ENCODE measurements at places on chromosomes 2 and 18.

DNA sequence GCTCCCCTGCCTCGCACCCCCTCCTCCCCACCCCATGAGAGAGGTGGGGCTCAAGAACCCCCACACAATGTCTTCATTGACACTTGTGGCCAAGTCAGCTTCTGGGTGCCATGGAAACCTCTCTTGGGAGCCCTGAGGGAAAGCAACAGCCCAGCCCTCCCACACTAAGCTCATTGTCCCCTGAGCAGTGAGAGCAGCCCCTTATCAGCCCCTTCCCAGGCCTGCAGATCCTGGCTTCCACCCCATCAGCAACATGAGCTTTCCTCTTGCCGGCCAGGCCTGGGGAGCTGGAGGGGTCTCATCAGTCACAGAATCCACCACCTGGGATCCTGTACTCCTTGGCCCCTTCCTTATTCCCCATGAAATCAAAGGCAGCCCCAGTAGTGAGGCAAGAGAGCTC lies 107.8 kb upstream of the ST3GAL5 start:
- no peak for DNase-seq

- DNase-seq: no peak
These were observed 36.2 kb downstream of the LCT start for GRCh38 chr2:135800513-135801460.

- no peak for DNase-seq
These were observed 741.2 kb downstream of the NRXN1 start for GRCh38 chr2:50290718-50291117.

GRCh38 chr2:233453916-233454315 lies 99.6 kb downstream of the DGKD start:
- DNase-seq: no peak

DNA sequence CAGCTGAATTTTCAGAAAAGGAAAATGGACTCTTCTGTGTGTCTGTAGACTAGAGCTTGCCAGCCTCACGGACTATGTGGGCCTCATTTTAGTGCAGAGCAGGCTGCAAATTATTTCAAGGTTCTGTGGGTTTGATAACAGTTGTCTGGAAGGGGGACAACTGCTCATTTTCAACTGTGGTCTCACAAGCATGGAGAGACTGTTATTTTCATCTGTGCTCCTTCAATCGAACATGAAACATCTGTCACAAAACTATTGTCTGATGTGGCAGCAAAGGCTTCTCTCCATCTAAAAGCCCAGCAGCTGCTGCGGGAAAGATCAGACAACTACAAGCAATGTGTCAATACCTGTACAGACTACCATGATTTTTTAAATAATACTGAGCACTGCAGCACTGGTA lies 211.8 kb downstream of the LRRTM4 start:
- DNase-seq: no peak

DNA sequence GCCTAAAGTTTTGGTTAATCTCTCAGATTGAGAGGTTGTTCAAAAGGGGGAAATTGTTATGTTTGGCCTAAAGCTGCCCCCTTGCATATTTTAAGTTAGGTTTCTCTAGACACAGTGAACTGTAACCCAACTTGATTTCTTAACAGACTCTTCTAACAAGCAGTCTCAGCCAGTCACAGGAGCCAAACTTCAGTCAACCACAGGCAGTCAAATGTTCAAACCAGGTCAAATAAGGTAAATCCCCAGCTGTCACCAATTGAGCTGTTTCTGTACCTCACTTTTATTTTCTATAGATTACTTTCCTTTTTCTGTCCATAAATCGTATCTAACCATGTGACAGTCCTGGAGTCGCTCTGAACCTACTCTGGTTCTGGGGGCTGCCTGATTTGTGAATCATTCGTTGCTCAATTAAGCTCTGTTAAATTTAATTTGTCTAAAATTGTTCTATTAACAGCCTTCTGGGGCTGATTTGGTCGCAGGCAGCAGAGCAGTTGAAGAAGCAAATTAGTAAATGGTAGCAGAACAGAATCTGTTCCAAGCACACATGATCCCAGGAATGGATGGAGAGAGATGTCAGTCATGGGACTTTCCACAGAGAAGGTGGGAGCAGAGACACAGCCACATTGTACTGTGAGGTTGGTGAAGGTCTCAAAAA lies 16.4 kb upstream of the NFU1 start:
- DNase-seq: no peak

DNA sequence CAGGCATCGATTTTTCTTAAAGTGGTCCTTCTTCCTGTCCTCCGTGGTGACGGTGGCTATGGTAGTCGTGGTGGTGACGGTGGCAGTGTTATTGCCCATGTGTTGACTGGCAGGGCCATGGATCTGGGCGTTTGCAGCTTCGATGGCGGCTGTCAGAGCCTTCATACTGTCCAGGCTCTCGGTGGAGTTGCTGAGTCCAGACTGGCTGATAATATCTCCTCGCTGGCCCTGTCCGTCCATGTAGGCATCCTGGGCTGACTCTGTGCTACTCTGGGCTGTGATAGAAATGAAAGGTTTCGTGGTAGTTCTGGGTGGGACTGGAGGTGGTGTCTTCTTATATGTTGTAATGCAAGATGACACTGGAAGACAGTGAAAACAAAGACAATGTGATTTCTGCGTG lies 131.9 kb downstream of the TGIF1 start:
- DNase-seq: no peak

- no peak for DNase-seq
These were observed 31.4 kb downstream of the ARL5A start for GRCh38 chr2:151796774-151797173.

- peak; percentile 16 for DNase-seq
These were observed 2.9 kb downstream of the TGOLN2 start for GRCh38 chr2:85324639-85325465.

- DNase-seq: no peak
These were observed 105.7 kb upstream of the ERBB4 start for GRCh38 chr2:212644195-212644837.

- no peak for DNase-seq
These were observed 100.9 kb downstream of the TMEM18 start for GRCh38 chr2:576292-576691.

DNA sequence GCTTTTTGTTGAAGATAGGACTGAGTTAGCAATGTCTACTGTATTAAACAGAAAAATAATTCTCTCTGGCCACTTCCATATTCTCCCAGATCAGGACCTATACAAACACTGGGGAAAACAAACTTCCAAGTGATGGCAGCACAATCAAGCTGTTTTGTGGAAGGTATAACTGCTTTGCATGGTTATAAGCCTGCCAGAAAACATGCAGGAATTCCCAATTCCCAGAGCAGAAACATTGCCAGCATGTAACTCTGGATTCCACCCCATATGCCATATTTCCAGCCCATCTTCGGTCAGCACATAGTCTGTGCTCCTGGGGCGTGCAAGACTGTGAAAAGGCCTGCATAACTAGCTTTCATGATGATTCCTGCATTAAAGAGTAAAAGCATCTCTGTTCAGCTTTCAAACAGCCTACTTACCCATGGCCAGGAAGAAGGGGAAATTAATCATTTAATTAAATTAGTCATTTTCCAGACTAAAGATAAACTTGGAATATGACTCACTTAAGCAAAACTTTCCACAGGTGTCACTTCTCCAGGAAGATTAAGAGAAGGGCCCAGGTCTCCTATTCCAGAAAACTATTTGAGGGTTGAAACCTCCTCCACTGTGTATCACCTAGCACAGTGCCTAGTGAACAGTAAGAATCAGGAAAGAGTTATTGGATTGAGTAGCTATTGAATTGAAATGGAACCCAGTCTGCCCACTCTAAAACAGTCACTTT lies 280.5 kb downstream of the NRXN1 start:
- no peak for DNase-seq

GRCh38 chr2:236731767-236732580 lies 162.3 kb downstream of the ACKR3 start:
- no peak for DNase-seq

DNA sequence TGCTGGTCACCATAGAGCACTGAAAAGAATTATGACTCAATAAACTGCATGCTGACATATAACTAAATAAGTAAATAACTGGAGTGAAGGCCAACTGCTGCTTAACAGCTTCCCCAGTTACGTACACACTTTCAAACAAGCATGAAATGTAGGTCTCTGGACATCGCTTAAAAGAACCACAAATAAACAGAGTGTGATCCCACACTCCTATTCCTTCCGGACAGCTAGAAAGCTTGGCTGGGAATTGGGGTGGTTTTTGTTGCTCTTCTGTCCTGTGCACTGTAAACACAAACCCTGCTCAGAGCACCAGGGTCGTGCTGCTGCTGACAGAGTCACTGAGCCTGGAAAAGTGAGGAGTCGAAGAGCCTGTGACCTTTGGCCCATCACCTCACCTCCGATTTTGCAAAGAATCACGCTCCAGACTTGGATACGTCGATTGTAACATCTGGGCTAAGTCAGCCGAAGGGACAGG lies 162.7 kb upstream of the NT5C1B start:
- DNase-seq: no peak

DNA sequence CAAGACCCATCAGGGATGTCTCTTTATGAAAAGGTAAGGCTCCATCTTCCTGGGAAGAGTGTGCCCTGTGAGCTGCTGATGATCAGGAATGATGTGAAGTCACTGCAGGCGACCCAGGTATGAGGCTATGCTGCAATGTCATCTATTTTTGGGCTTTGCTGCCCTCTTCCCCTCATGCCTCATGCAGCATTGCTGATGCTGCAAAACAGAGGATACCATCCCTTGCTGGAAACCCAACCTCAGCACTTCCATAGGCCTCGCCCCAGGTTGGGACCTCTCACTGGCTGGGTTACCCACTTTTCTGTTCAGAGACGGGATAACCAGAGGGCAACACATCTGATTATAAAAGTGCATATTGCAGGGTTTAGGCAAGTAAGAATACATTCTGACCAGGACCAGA lies 255.8 kb downstream of the L3MBTL4 start:
- no peak for DNase-seq

GRCh38 chr18:55003695-55004094 lies 44.4 kb upstream of the CCDC68 start:
- DNase-seq: no peak

- no peak for DNase-seq
These were observed 335.7 kb upstream of the CDH7 start for GRCh38 chr18:65415098-65415497.

DNA sequence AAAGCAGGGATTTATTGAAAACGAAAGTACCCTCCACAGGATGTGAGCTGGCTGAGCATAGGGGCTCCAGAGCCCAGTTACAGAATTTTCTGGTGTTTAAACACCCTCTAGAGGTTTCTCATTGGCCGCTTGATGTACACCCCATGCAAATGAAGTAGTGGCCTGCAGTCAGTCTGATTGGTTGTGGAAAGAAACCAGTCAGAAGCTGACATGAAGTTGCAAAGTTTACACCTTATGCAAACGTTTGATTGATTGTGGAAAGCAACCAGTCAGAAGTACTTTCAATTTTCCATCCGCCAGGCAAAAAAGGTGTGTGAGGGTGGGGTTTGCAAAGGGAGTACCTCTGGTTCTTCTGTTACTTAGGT lies 62.3 kb downstream of the VWA3B start:
- peak; percentile 23 for DNase-seq

- DNase-seq: no peak
These were observed 59.4 kb downstream of the CERS6 start for GRCh38 chr2:168515502-168515901.

- DNase-seq: no peak
These were observed 77.1 kb downstream of the CYRIA start for GRCh38 chr2:16588565-16588964.

Data from KBM-7 (cell line).